ENCODE measurements at places on chromosomes 1 and 21.

- DNase-seq: no peak
Observed at GRCh38 chr1:58361134-58361533, 185.4 kb downstream of the OMA1 start.

DNA sequence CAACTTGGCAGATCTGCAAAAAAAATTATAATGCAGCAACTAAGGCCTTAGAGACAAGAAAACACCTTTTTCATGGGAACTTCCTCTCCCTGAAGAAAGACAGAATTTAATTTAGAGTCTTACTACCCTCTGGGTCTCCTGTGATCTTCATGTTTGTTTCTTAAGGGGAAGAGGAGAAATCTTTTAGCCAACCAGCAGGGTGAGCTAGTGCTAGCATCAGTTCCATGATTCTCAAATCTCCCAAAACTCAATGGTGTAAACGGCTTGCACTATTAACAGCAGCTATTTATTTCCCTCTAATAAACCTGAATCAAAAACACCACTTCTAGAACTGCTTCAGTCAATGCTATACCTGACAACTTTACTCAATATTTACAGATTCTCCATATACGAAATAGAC is 3.8 kb downstream of the ZNF644 start:
- DNase-seq: no peak

GRCh38 chr1:230558324-230558723 is 84.0 kb upstream of the COG2 start:
- no peak for DNase-seq

DNA sequence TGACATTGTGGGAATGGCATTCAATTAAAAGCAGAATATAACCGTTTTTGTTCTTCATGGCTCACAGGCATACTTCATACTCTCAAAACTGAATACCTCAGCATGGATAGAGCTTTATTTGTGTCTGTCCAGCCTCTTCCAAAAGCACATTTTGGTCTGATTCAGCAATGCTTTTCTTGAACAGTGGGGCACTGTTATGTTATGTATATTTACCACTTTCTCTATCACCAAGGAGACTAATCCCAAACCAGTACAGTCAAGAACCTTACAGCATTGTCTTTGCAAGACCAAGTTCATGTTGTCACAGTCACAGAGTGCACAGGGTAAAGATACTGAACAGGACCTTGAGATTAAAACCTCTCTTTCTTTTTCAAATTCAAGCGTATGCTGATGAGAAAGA is 582.8 kb downstream of the PTBP2 start:
- DNase-seq: no peak

DNA sequence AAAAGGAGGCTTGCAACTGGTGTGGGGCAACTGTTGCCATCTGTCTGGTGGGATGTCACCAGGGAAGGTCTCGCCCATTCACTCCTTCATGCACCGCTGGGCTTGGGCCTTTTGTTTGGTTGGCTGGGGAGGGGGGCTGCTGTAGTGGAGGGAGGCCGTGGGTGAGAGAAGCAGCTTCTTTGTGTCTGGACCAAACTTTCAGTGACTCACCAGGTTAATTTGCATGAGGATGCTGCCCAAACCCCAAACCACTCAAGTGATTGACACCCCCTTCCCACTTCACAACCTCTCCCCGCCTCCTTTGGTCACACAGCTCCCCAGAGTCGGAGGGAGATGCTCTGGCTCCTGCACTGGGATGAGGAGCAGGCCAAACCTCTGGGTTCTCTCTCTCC is 19.7 kb downstream of the BTG2 start:
- peak; percentile 18 for DNase-seq

DNA sequence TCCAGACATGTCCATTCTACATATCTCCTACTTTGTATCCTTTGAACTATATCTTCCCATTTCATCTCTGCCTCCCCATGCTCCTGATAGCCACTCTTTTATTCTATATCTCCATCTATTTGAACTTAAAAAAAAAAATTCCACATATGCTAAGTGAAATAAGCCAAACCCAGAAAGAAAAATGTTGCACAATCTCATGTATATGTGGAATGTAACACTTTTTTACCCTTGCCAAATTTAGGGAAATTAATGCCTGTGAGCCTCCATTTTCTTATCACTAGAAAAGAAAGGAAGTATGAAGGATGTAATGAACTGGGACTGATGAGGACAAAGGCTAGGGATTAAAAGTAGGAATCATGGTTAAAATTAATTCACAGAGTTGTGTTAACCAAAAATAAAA is 53.5 kb downstream of the RGS13 start:
- no peak for DNase-seq

All from astrocyte of the spinal cord (primary cell).